Activated B cell treated with CpG ODN at 0.5 μM for 24 hours (primary cell): ENCODE measurements at places on chromosomes 3 and 15. TPM values are rescaled to one million over a fixed set of nuclear protein-coding genes. Genes with fewer than 3 reads are reported as not detected.

IL1RAP gene
- total RNA-seq = 4.7 and 6.3 TPM in 2 replicates

CLEC3B gene
- not detected in 2 replicates for total RNA-seq

ISLR gene
- not detected in 2 replicates for total RNA-seq

ZNF710 gene
- total RNA-seq = 36.2 and 45.5 TPM in 2 replicates

INSYN1 gene
- total RNA-seq = not detected in 2 replicates

ZSCAN29 gene
- total RNA-seq = 45.6 and 50.6 TPM in 2 replicates

CDHR4 gene
- total RNA-seq = not detected in 2 replicates

ST8SIA2 gene
- total RNA-seq = not detected in 2 replicates

GNAT1 gene
- total RNA-seq = not detected in 2 replicates

P2RY1 gene
- total RNA-seq = 0.20 TPM in 2 replicates

KBTBD13 gene
- total RNA-seq = not detected in 2 replicates

SKOR1 gene
- 0.53 and 0.64 TPM in 2 replicates for total RNA-seq
